ENCODE measurements at places on chromosomes 4 and X. TPM values are rescaled to one million over a fixed set of nuclear protein-coding genes. Genes with fewer than 3 reads are reported as not detected.

Gene GATA1
- total RNA-seq = not detected

DNA sequence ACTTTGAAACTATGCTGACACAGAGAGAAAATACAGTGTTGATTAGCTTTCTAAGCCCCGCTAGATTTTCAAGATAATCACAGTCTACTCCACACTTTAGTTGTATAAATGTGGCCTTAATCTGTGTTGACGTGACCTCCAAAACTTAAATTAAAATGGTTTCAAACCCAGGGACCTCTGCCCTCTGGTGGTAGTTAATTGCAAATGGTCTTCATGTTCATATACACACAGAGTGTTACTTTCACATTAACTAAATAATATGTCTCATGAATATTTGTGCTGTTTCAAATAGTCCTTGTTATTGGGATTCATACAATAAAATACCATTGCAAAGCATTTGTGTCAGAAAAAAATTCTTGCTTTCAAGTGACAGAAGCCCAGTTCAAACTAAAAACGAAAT lies 64.3 kb downstream of the TASL start:
- DNase-seq = no peak

- no peak for DNase-seq
Observed at GRCh38 chr4:80434238-80434637, 98.7 kb downstream of the CFAP299 start.

- DNase-seq = no peak
Observed at GRCh38 chrX:43663173-43663572, 7.1 kb downstream of the MAOA start.

Gene CT55
- total RNA-seq = not detected

Gene MTNR1A
- not detected for total RNA-seq

Gene TBC1D9
- 64.3 TPM for total RNA-seq

DNA sequence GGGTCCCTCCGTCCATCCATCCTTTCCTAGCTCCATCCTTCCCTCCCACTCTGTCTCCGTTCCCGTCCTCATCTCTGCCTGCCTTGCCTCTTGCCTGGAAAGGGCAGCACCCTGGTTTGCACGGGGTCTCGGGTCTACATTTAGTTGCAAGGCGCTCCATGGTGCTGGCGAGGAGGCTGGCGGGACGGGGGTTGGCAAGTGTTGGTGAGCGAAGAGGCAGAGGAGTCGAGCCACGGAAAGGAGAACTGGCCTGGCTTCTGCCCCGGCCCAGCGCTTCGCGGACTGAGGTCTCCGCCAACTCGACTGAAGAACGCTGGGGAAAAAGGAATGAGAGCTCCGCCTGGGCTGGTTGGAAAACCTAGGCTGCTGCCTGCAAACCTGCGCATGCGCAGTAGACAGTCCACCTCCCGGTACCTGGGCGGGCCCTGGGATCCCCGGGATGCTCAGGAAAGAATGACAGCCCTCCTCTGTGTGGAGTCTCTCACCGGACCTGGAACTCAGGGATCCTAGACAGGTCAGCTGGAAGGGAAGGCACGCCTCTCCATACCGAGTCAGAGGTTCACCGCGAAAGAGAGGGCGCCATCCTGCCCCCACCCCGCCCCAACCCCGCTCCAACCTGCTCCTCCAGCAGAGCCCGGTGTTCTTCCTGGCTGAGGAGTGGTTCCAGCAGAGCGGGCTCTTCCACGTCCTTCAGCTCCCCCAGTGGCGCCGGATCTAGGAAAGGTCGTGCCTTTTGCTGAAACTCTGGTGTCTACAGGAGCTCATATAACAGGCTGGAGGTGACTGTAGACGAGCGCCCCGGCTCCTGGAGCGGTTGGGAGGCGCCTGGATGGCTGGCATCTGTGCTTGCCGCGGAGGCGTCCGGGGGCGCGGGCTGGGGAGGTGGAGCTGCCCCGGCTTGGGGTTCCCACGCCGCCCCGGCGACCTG lies 6.0 kb downstream of the FRG2 start:
- no peak for DNase-seq

Gene ATP2B3
- not detected for total RNA-seq

- no peak for DNase-seq
Observed at GRCh38 chrX:123013141-123013540, 170.9 kb upstream of the GRIA3 start.

Gene VSIG4
- 23.4 TPM for total RNA-seq

Gene WNK3
- 10.0 TPM for total RNA-seq

DNA sequence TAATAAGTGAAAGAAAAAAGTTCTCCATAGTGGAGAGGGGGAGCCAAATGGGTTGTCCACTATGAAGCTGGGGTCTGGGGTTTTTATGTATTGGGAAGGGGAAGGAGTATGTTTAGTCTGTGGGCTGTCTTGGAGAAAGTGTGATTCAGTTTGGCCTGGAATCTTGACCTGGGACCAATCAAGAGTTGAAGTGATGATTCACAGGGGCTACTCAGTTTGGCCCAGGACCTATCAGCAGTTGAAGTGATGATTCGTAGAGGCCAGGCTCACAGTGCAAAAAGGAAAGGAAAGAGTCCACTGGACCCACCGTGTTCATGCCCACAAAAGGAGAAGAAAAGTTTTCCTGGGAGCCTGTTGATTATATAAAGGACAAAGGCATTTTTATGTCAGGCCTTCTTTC lies 47.3 kb upstream of the RAB9B start:
- DNase-seq = no peak

Gene PAGE5
- total RNA-seq = not detected

DNA sequence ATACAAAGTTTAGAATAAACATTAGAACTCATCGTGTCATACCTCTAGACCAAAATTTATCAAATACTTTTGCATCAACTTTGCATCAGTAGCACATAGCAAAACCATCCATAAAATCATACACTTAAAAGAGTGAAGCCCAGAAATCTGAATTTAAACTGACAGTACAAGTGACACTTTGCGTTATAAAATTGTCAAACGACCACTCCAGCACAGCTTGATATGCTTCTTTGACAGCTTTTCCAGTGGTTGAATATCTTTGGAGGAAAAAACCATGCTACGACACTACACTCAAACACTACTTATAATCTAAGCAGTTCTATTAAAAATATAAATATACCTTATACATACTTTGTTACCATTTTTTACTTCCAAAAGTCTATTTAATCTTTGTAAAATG lies 1644.4 kb downstream of the STIM2 start:
- no peak for DNase-seq

DNA sequence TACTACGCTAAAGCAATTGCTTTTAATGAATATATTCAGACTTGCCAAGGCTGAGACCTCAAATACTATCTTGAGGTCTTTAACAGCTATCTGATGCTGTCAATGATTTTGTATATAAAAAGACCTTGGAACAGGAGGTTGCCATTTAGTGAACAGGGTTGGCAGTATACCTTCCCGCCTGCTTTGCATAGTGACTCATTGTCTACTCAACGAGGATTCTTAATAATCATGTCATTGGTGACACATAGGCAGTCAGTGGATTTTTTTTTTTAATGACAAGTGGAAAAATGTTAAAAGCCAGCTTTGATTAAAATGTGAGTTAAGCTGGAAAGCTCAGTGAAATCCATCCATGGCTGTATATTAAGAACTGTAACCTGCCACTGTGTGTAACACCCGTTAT lies 164.0 kb downstream of the ASMT start:
- no peak for DNase-seq

Gene ZNF630
- total RNA-seq = 5.4 TPM

Gene IL1RAPL1
- total RNA-seq = 0.49 TPM

Gene CXorf58
- not detected for total RNA-seq

GRCh38 chr4:13176741-13177142 lies 307.4 kb downstream of the RAB28 start:
- no peak for DNase-seq

DNA sequence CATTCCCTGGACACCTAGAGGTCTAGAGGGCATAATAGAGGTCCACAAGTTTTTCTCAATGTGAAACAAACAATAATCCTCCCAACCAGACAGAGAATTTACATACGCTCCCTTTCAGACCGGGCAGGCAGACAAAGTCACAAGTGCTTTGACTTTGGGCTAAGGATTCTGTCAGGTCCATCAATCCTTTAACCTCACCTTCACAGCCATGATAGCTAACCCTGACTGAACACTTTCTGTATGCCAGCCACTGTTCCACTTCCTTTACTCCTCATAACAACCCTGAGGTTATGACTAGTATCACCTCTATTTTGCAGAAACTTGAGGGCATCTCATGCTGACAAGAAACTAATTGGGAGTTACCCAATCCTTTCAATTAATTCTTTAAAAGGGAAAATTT lies 118.8 kb upstream of the AFF2 start:
- DNase-seq = no peak

Gene PDE5A
- 74.4 TPM for total RNA-seq

DNA sequence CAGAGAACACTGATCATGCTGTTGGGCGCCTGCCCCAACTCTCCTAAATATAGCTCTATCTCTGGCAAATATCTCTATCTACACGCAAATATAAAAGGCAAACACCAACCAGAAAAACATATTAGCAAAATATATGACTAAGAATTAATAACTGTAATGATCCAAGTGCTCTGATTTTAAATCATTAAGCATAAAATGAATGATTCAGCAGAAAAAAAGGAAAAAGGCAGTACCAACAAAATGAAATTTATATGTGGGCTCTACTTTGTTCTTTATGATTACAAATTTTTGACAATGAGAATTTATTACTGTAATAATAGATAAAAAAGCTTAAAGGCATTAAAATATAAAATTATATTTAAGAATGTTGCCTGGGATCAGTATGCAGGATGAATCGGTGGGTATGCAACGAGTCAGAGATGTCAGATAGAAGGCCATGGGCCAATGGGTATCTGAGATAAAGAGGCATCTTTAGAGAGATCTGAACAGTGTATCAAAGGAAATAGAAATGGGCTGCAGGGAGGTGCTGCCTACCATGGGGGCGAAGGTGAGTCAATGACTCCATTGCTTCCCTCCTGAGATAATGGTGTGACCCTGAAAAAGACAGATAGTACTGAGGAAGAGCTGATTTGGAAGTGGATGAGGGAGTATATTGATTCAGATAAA lies 234.8 kb downstream of the SCFD2 start:
- no peak for DNase-seq

Gene PLXNB3
- total RNA-seq = 42.8 TPM

GRCh38 chrX:37906357-37906756 lies 59.0 kb upstream of the DYNLT3 start:
- DNase-seq = no peak

Gene MAGEB17
- not detected for total RNA-seq
